Bladder microvascular endothelial cell (primary cell): ENCODE measurements at places on chromosomes 1 and 21. TPM values are rescaled to one million over a fixed set of nuclear protein-coding genes. Genes with fewer than 3 reads are reported as not detected.

Gene SLC1A7
- not detected in 2 replicates for total RNA-seq

Gene KRTAP19-3
- total RNA-seq, result not detected in 2 replicates

Gene KRTAP12-2
- total RNA-seq, result not detected in 2 replicates

Gene CFHR4
- not detected in 2 replicates for total RNA-seq

Gene SMPDL3B
- 0.32 and 1.3 TPM in 2 replicates for total RNA-seq

Gene KDF1
- total RNA-seq, result not detected in 2 replicates

Gene OR6K3
- not detected in 2 replicates for total RNA-seq

Gene RGS7
- 0.69 TPM in 1 of 2 replicates, not detected in the other for total RNA-seq

Gene F5
- total RNA-seq, result under 0.01 TPM in 1 of 2 replicates, not detected in the other
